HCEC 1CT (cell line): ENCODE measurements at places on chromosomes 16 and 17.

DNA sequence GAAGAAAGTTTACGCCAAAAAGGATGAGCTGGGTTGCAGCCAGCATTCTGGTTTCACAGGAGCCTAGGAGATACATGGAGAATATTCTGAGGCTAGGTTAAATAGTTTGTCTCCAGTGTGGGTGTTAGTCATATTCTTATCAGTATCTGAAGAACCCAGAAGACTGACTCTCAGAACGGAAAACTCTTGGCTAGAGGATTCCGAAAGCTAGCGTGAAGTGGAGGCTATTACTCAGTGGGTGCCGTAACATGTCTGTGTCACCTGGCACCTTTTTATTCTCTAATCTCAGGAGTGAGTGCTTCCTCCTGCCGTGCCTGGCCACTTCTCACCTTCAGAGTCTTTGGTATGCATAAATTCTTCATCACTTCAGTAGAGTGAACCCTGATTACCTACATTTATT is 199.5 kb downstream of the WWOX start:
- DNase-seq: no peak

DNA sequence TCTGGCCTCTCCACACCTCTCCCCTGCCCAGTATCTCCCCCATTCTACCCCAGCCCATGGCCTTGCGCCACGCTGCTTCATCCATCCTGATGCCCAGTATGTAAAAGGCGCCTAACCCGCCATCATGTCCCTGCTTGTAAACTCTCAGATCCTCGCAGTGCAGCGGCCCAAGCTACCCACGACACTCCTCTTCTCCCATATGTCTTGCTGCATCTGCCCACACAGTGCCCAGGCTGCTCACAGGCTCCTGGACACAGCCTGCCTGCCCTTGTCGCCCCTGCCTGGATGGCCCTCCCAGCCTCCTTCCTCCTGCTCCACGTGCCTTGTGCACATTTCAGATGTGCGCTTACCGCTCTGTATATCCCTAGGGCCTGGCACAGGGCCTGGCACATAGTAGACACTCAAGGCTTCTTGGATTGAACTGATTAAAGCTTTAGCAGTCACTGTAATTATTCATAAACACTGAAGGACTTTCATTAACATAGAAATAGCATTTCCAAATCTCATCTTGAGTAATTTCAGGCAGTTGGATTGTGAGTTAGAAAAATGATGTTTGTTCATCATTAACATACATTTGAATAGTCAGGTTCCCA is 129.1 kb downstream of the CLEC16A start:
- no peak for DNase-seq

- no peak for DNase-seq
Measured at GRCh38 chr17:43327421-43327820, 71.4 kb upstream of the ARL4D start.

DNA sequence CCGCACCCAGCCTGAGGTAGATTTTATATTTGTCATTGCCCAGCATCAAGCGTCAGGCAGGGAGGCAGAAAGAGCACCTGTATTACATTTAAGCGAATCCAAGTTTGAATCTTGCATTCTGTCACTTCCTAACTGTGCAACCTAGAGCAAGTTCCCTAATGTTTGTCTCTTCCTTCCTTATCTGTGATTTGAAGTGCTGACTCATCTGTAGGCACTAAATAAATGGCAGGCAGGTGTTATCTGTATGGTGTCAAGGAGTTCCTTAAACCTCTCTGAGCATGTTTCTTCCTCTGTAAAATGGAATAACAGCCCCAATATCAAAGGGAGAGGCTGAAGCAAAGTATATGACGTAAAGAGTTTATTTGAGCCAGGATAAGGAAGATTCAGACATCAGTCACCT is 24.3 kb downstream of the GP2 start:
- DNase-seq: no peak

DNA sequence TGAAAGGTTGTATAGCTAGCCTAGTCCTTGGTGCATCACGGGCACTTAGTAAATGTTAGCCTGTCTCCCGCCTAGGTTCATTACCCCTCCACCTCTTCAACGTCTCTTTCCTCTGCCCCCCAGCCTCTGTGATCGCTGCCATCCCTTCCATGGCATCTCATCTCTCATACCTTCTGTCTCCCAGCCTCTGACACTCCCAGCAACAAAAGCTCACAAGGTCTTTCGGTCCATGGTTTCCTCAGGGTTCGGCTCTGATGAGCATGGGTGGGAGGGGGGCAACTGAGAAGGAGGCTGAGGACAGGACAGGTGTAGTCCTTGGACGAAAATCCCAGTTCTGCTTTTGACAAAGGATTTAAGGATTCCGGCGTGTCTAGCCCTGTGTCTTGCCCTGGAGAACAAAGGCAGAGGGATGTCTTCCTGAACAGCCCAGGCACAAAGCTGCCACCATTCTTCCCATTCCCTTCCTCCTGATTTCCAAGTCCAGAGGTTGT is 16.7 kb downstream of the CCR7 start:
- DNase-seq: no peak

DNA sequence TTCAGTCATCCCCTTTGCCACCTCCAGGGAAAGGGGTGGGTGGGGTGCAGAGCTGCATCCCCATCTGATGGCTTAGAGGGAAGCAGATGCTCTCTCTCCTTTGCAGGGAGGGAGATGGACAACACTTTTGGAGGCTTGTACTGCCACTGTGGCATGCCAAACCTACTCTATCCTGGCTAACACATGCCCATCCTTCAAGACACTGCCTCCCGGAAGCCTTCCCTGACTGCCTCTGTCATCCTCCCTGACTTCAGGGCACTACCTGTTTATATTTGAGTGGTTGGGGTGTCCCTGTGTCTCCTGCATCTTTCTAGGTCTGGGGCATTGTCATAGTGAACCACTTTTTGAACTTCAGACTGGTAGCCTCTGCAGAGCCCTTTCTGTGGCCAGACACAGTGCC is 202.3 kb downstream of the ZNF423 start:
- DNase-seq: no peak

DNA sequence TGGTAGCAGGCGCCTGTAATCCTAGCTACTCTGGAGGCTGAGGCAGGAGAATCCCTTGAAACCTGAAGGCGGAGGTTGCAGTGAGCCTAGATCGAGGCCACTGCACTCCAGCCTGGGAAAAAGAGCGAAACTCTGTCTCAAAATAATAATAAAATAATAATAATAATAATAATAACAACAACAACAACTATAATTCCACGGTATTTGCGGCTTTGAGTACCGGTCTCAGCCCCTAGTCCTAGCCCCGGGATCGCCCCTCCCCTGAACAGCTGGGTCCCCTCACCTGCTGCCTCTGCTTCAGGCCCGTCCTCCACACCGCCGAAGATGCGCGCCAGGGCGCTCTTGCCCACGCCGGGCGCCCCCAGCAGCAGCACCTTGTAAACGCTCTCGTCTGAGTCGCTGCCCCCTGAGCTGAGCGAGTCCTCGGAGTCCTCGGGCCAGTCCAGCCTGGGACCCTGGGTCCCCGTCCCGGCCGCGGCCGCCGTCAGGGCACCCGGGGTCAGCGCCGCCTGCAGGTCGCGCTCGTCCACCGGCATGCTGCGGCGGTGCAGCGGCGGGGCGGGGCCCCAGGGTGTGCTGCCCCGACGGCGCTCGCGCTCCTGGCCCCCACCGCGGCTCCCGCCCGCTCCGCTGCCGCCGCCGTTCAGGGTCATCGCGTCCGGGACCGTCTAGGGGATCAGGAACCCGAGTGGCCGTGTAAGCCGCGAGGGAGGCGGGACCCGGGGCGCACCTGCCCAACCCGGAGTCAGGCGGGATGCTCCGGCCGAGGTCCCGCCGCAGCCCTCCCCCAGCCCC is 611 bp downstream of the RRAD start:
- DNase-seq: no peak

DNA sequence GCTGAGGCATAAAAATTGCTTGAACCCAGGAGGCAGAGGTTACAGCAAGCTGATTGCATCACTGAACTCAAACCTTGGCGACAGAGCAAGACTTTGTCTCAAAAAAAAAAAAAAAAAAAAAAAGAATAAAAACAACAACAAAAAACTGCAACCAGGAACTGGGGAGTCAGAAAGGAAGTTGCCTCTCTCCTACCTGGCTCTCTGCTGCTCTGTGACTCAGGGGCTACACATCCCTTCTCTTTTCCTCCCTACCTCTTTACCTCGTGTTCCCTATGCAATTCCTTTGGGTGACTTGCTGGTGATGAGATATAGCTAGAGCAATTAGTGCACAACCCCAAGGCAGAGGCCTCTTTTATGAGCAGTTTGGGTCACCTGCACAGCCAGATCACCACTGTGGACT is 95.9 kb downstream of the ABCC1 start:
- DNase-seq: no peak

GRCh38 chr17:9322326-9322725 is 253.3 kb downstream of the STX8 start:
- DNase-seq: no peak

- peak; percentile 17 for DNase-seq
Measured at GRCh38 chr16:11405331-11406176, 60.3 kb downstream of the RMI2 start.

- DNase-seq: peak; percentile 37
Measured at GRCh38 chr17:63973930-63974593, 1.3 kb upstream of the SCN4A start.

- DNase-seq: peak; percentile 50
Measured at GRCh38 chr17:76791053-76791980, 53.4 kb downstream of the MFSD11 start.

GRCh38 chr16:89291776-89292175 is 74.3 kb downstream of the ZNF778 start:
- no peak for DNase-seq

- no peak for DNase-seq
Measured at GRCh38 chr16:825341-826061, 25.0 kb upstream of the GNG13 start.

DNA sequence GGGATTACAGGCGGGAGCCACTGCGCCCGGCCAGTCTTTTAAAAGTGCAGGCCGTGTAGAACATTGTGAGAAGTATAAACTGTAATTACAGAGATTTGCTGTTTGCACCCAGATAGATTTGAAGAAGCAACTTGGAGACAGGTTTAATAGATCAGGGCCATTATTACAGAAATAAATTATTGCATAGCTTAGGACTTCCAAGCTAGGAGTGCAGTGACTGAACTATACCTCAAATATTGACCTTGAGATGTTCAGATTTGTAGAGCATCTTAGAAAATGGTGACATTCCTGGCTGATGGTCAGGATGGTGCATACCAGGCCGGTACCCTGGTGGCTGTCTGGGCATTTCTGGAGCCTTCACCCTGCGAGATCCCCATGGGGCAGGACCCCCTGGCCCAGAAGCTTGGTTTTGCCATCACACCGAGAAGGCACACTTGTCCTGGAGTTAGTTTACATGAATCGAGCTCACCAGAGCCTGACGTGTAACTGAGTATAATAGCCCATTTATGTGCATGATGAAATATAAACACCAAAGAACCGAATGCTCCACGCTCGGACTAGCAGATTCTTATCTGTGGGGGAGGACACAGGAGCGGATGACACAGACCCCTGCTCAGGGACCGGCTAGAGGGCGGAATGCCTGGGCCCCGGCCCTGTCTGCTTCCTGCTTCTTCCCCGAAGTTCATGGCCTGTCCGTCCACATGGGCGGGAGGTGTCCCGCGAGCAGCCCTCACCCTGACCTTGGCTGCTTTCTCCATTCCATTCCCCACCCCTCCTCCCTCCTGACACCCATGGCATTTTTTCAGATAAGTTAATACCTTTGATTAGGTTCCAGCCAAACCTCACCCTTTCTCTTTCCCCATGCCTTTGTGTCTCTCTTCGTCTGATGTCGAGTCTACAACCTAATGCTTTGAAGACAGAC is 32.1 kb downstream of the CCDC40 start:
- DNase-seq: peak; percentile 24

GRCh38 chr16:11082860-11083388 is 138.6 kb downstream of the CLEC16A start:
- no peak for DNase-seq

DNA sequence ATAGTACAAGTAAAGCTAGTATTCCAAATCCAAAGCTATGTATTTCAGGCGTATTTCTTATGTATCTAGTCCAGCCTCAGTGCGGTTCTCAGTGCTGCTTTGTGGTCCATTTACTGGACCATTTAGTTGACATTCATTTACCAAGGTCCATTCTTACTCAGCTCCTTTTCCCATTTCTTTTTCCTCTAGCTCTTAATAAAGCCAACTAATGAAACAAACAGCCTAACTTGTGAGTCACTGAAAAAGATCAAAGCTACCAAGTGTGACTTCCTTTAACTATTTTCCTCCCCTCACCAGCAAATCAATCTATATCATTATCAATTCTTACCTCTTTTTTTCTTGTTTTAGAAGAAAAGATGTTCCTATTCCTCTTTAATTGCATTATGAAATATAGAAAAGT is 64.0 kb downstream of the CYB561 start:
- peak; percentile 36 for DNase-seq

- no peak for DNase-seq
Measured at GRCh38 chr16:88983771-88984687, 7.0 kb upstream of the CBFA2T3 start.

DNA sequence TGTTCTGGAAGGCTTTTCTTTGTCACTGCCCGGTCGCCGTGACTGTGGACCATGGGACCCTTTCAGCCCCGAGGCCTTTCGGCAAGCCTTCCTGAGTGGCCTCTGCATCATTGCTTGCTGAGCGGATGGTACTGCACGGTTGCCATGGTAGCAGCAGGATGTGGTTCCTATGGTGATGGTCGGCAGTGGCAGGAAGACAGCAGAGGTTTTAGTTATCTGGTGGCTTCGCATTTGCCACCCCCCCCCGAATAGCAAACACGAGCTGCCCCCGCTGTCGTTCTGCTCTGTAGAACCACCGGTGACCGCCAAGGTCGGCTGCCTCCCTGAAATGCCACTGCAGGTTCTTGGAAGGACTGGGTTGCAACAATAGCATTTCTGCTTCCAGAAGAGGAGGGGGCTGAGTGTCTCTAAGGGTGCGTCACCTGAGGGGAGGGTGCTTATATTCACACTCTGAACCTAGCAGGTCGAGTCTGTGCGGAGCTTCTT is 76.6 kb downstream of the CMIP start:
- DNase-seq: no peak

GRCh38 chr17:67511012-67511411 is 133.9 kb downstream of the PITPNC1 start:
- DNase-seq: no peak

GRCh38 chr17:83008526-83008925 is 70.9 kb upstream of the METRNL start:
- DNase-seq: no peak
